ENCODE measurements at places on chromosomes 4 and X.

GRCh38 chr4:155017426-155017825, 191.0 kb upstream of the NPY2R start:
- DNase-seq, result no peak

DNA sequence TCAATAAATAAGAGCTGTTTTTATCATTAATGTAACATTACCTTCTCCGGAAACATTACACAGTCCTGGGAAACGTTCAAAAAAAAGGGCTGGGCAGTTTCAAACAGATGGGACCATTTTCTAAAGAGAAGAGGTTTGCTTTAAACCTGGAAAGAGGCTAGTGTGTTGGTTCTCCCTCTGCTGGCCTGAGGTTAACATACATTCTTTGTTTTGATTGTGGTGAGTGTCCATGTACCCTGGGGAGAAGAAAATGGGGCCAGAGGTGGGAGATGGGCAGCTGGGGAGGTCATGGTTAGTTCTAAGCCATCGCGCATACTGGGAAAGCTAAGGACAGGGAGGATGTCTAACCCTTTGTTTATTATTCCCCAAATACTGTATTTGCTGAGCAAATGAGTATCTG, 194.7 kb downstream of the CPEB2 start:
- no peak for DNase-seq

DNA sequence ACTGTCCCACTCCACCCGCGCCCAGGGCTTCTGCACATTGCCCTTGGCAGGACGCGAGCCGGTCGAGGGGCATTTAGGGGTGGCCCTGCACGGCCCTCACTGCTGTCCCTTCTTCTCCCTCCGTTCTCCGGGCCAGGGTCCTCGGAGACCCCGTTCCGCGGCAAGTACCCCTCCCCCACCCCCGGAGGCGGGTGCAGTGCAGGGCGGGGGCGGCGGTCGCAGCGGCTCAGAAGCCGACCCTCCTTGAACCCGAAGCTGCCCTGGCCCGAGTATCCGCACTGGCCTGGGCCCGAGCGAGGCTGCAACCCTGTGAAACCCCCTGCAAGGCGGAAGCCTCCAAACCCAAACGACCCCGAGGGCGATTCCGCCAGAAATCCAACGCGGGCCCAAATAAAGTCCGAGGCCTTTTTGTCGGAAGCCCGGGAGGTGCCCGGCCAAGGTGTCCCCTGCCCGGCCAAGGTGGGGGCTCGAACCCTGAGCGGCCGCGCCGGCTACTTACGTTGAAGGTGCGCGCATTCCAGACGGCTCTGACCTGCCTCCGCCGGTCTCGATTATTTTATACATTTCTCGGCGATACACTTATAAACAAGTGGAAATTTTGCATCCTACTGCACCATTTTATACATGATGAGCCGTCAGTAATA, 53.1 kb upstream of the TMEM33 start:
- DNase-seq, result no peak

DNA sequence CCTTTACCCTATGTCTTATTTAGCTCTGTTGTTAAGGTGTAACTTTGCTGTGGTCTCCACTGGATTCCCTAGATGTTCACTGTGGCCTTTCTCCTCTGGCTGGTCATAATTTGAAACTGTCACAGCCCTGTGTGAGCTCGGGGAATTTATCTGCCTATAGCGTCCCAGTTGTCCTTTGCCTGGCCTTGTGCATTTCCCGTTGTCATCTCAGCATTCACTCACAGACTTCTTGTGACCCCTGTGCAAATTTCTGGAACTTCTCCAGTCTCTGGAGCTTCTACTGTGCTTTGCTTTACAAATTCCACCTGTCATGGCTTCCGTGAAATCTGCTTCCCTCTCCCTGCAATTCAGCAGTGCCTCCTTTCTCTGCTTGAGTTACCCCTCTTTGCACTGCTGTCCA, 106.7 kb downstream of the WWC2 start:
- no peak for DNase-seq

GRCh38 chr4:91025241-91026148, 898.3 kb downstream of the CCSER1 start:
- DNase-seq, result no peak

GRCh38 chr4:26311633-26312032, 9.2 kb upstream of the RBPJ start:
- DNase-seq, result no peak

- no peak for DNase-seq
Observed at GRCh38 chr4:81724925-81725329, 253.2 kb upstream of the RASGEF1B start.

- no peak for DNase-seq
Observed at GRCh38 chrX:17067534-17067933, 121.1 kb downstream of the REPS2 start.

- DNase-seq, result no peak
Observed at GRCh38 chrX:130523460-130524394, 121.9 kb downstream of the RBMX2 start.

- no peak for DNase-seq
Observed at GRCh38 chr4:35912174-35912573, 332.1 kb downstream of the ARAP2 start.

- DNase-seq, result no peak
Observed at GRCh38 chr4:189305500-189305899, 635.2 kb upstream of the FRG1 start.

DNA sequence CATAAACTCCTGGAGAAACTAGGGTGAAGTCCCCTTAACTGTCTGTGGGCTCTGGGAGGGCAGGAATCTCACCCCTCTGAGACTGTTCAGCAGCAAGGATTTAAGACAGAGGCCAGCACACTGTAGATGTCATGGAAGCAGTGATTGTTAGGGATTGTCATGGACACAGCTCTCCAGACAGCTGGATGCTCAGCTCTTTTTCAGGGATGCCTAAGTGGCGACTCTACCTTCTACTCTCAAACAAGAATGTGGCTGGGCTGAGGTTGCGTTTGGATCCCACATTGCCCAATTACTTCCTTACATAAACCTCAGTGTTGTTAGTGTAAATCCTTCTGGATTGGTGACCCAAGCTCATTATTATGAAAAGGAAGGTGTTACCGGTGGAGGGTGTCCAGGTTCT, 291.9 kb upstream of the VCX3A start:
- no peak for DNase-seq

DNA sequence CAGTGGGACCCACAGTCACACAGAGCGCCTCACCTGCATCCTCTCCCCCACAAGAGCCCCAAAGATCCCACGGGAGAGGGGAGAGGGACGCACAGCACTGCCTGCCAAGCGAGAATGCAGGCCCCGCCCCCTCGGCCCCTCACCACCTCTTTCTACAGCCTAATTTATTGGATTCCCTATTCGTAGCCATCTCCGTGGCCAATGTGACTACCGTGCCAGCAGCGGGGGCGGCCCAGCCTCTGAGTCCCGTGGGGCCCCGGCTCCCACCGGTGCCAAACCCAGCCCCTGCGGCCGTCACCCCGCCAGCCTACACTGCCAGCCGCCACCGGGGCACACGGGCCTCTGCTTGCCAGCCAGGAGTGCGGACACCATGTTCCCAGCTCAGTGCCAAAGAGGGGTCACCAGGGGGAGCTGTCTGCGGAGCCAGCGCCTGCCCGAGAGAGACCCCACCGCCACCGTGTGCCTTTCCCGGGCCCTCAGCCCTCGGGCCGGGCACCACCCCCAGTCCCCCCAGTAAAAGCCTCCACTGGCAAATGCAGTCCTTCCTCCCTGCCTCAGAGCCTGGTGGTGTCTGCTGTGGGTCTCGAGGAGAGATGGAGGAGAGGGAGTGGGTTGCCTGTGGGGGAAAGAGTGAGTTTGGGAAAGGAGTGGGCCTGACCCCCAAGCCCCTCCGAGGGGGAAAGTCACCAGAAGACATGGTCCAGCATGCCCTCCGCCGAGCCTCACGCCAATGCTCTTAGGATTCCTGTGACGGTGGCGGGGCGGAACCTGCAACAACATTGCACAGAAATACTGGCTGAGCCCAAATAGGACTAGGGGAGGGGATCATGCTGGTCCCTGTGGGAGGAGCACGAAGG, 19.6 kb upstream of the PLXNB3 start:
- DNase-seq, result no peak

DNA sequence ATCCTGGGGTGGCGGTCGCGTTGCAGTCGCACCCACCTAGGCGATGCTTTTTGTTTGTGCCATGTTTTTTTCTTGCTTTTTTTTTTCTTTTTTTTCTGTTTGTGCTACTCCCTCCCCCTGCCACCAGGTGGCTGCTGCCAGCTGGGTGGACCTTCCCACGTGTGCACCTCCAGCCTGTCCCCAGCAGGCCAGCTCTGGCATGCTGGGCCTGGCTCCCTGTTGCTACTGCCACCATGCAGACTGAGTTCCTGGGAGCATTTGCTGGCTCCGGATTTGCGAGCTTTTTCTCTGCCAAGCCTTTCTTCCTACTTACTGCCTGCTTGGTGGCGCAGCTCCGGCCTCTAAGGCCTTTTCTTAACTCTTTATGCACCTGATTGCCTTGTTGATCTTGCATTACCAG, 161.2 kb upstream of the WDFY3 start:
- DNase-seq, result no peak

DNA sequence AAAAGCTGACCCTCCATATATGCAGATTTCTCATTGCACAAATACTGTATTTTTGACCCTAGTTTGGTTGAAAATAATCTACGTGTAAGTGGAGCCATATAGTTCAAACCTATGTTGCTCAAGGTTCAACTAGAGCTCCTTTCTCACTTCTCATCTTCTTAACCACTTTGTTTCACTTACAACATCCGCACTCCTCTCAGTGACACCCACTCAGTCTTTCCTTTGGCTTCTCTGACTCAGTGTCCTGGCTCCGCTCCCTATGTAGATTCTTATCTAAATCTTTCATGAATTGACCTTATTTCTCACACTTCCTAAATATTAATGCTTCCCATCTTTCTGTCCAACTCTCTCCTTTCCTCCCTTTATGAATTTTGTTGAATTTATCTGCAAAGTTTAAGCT, 32.9 kb upstream of the DKK2 start:
- DNase-seq, result no peak

DNA sequence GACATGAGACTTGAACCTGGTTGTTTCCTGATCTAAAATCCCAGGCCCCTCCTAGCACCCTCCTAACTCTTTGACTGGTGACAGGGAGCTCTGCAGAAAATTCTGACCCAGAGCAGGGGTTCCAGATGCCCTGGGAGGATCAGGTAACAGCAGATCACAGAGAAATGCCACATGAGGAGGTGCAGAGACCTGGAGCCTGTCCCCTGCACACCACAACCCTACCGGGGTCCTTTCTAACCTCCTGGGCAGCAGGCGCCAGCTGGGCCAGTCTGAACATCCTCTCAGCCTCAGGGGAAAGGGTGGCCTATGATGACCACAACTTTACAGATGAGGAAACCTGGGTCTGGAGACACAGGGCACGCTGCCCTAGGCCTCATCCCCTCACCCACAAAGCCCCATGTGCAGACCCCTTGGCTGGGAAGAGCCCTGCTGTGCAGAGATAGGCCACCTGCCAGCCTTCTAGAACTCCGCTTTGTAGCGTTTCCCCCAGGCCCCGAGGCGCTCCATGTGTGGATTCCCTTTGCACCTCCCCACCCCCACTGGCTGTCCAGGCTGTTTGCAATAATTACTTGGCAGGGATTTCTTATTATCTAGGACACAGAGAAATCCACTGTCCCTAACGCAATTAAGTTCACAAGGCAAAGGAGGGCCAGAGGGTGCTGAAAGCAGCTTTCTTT, 36.5 kb downstream of the WDR1 start:
- no peak for DNase-seq

DNA sequence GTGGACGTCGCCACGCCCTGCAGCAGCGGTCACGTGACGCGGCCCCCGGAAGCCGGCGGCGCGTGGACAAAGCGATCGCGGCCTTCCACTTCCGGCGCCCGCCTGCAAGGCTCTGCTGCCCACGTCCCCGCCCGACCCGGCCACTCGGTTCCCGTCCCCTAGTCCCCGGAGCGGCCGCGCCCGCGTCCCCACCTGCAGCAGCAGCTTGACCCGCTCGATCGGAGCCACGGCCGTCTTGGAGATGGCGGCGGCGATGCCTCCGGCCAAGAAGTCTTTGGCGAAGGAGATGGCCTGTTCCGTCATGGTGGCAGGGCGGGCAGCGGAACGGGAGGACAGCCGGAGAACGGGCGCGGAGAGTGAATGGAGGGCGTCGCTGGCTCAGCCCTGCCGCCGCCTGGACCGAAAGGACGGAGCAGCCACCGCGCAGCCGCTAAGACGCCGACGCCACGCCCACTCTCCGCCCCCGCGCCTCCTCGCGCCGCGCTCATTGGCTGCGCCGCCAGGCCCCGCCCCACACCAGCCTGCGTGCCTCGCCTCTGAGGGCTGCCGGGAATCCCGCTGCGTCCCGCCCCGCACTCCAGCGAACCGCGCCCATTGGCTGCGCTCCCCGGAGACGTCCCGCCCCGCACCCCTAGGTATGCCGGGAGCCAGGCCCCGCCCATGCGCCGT, at the start of gene SLC25A6:
SLC25A6 (minus strand) TSS at position 407 of the 669 bp plus-strand sequence; CDS start at position 303, 104 bp downstream.
- peak; percentile 72 for DNase-seq

DNA sequence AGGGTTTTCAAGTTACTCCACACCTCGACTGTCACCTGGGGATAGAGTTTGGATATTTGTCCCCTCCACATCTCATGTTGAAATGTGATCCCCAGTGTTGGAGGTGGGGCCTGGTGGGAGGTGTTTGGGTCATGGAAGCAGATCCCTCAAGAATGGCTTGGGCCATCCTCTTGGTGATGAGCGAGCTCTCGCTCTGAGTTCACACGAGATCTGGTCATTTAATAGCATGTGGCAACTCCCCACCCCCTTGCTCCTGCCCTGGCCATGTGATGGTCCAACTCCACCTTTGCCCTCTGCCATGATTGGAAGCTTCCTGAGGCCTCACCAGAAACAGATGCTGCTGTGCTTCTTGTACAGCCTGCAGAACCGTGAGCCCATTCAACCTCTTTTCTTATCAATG, 8.3 kb downstream of the CTAG1A start:
- no peak for DNase-seq

DNA sequence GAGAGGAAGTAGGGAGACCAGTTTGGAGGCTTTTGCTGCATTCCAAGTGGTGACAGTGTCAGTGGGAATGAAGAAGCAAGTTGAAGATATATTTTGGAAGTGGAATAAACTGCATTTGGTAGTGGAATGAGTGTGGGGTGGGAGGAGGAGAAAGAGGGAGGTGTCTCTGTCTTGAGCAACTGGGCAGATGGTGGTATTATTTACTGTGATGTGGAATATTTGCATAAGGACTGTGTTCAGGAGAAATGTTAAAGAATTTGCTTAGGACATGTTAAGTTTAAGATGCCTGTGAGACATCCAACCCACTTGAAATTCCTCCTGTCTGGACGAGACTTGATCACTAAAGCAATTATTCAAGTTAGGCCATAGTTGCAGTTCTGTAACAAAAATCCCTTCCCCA, 448.9 kb upstream of the AMOT start:
- no peak for DNase-seq

Data from HS-27A (cell line).